ENCODE measurements at places on chromosomes 11 and 22.
A peak's percentile ranks its signal among the peaks of the same experiment; 100 is the strongest.

GRCh38 chr22:50031189-50032091, 18.9 kb upstream of the IL17REL start:
- no peak for DNase-seq

DNA sequence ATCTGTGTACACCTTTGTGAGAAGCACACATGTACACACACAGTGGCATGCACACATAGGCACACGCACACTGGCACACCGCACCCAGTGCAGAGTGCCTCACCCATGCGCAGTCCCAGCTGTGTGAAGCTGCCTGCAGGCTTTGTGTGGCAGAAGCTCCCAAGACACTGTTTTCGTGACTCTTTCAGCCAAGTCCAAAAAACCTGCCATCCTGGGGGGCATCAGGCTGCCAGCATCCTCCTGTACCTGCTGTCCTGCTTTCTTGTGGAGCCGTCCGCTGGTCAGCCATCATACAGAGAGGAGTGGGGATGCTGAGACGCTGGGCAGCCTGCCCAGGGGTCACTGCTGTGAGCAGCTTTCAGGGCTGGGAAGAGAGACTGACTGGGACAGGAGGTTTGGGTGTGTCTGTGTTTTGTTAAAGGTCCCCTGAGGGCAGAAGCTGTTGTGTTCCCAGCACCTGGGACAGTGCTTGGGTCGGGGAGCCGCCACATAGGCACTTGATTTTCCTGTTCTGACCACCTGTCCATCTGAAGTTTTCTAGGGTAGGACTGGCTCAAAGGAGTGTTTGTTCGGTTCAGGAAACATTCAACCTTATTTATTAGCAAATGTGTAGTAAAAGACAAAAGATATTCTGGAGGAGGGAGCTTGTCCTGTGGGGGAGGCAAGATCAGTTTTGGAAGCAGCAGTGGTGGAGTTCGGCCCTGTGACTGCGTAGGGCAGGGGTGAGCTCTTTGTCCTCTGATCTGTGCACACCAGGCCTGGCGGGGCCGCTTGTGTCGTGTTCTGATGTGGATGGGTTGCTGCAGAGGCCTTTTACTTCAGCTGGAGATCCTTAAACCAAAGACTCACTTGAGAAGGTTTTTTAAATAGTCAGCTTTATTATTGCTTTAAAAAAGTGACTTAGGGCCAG, 29.7 kb downstream of the AP2A2 start:
- DNase-seq, result peak; percentile 45

DNA sequence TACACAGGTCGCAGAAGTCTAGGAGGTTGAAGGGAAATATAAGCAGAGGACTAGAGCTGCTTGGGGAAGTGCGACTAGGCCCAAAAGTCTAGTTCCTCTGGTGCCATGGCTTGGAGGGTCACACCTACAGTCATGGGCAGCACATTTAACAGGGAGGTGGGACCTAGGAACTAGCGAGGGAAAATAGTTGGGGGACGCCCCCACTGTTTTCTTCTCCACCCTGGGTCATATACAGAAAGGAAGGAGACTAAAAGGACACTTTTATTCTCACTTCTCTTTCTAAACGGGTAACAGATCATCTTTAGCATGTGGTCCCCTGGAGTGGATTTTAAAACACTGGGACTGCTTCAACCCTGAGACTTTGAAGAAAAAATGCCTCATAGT, 16.6 kb downstream of the APIP start:
- no peak for DNase-seq

GRCh38 chr11:1565904-1566247, 6.2 kb downstream of the DUSP8 start:
- no peak for DNase-seq

DNA sequence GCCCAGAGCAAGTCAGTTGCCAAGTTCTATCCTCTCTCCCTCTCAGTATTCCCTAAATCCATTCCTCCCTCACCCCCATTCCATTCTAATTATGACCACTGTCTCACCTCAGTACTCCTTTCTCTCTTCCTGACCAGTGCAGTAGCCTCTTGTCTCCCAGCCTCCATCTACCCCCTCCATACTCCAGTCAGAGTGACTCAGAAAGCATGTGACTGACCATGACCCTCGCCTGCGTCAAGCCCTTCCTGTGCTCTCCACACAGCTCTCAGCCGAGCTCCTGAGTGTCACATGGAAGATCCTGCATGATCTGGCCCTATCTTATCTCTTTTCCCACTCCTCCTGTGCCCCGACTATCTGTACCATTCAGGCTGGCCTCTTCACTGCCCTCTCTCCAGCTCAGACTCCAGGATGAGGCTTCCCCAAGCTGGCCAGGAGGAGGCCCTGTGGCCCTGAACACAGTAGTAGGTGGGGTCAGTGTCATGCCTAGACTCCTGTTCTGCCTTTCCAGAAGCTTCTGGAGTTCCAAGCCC, 42.6 kb downstream of the NEU3 start:
- no peak for DNase-seq

DNA sequence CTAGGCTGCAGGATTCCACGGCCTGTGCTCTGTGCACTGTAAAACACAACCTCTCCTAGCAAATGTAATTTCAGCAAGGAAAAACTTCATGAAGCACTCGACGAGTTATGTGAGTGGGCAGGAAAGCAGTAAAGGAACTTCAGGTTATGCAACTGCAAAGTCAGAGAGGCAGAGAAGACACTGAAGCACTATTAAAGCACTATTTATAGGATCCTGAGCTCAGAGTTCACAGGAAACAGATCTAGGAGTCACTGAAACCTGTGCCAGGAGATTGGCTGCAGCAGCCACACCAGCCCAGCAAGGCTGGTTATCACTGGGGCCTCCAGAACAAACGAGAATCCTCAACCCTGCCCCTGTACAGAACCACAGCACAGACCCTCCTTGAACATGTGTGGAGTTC, 2.5 kb downstream of the SMIM35 start:
- DNase-seq, result no peak

DNA sequence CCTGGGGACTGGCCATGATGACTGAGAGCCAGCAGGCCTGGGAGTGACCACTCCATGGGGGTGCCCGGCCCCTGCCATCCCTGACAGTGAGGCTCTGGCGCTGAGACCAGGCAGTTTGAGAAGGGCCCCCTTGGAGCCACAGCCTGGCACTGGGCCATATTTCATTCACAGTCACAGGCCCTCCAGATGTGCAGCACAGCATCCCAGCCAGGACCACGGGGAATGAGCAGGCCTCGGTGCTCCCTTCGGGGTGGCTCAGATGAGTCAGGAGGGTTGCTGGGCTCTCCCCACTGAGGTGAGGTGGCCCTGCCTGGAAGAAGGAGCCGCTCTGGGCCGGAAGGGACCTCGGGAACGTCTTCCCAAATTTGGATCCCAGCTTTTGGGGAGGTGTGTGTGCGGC, 53.0 kb downstream of the GRAMD4 start:
- DNase-seq, result no peak

DNA sequence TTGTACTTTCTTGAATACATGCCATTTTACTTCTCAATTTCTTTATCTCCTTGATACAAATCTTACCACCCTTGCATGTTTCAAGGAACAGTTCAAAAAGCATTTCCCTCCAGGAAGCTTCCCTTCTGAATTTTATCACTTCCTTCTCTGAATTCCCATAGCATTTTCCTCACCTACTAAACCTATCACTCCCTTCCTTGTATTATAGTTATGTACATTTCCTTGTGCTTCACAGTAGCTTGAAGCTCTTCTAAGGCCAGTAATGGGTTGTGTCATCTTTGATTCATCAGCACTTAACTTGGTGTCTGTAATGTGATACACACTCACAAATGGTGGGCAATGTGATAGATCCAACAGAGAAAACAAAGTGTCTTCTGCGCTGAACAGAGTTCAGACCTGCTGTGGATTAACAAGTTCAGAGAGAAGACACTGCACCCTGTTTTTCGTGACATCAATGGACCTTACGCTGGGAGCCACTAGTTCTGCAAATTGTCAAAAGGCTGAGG, 127.5 kb downstream of the CCDC81 start:
- no peak for DNase-seq

All from spinal cord (tissue), 10 donors.